ENCODE measurements at places on chromosomes 12 and 14.

DNA sequence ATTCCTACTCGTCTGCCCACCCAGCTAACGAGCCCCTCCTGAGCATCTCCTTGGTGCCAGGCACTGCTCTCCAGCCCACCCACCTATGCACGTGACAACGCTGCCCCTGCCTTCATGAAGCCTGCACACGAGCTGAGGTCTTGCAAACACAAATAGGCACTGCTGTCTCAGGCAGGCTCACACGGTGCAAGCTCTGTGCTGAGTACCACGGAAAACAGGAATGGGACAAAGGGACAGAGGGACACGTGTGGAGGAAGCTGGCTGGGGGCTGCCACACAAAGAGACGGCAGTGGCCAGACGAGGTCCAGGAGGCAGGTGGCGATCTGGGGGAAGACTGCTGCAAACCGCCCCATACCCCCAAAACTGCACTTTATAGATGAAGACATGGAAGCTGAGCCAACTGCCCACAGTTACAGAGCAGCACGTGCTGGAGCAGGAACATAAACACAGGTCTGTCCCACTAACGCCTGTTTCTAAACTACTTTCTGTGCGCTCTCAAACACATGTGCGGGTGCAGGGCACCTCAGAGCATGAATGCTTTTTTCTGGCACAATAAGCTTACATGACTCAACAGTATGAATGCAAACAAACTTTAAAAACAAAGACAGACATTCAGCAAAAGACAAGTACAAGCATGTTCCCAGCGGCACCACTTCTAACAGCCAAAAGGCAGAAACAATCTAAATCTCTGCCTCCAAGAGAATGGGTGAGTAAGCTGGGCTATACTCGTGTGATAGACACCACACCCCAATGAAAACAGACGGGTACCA lies 64.5 kb downstream of the AMN start:
- DNase-seq = no peak

DNA sequence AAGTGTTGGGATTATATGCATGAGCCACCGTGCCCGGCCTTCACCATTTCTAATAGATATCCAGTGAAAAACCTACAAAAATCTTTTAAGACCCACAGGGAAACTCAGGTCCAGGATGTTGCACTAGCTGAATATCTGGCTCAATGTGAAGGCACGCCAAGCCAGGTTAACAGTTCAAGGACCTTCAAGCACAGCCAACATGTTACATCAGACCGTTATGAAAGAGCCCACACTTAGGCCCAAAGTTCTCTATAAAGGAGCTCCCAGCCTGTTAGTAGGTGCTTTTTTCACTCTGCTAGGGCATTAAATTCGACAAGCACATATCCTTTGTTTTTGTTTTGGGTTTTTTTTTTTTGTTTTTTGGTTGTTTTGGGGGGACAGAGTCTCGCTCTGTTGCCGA lies 69.0 kb downstream of the OTX2 start:
- DNase-seq = no peak

- DNase-seq = no peak
Observed at GRCh38 chr12:8831116-8831515, 8.7 kb downstream of the A2ML1 start.

GRCh38 chr14:99125616-99126431 lies 146.2 kb downstream of the BCL11B start:
- no peak for DNase-seq

- DNase-seq = no peak
Observed at GRCh38 chr14:73740618-73741326, 26.6 kb upstream of the PNMA1 start.

- no peak for DNase-seq
Observed at GRCh38 chr12:57175428-57176138, 28.2 kb upstream of the LRP1-AS start.

Measured in cortex of kidney (tissue), 1 donor.